ENCODE measurements at places on chromosomes 2 and 18.

DNA sequence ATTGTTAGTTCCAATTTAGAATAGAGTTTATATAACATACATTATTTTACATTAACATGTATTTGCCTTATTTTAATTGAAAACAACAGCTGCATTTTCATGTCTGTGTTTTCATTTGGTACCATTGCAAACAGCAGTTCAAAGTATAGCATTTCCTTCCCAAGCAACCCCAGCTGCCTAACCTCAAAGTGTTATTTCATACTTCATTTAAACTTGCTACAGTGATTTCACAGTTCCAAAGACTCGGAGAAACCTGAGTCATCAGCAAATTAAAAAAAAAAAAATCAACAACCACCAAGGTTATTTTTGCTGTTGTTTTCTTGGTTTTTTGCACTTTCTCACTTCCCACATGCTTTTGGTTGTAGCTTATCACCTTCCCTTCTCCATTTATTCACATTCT is 236.5 kb upstream of the SPHKAP start:
- DNase-seq, result no peak

- no peak for DNase-seq
Measured at GRCh38 chr2:69604836-69605235, 38.7 kb downstream of the AAK1 start.

DNA sequence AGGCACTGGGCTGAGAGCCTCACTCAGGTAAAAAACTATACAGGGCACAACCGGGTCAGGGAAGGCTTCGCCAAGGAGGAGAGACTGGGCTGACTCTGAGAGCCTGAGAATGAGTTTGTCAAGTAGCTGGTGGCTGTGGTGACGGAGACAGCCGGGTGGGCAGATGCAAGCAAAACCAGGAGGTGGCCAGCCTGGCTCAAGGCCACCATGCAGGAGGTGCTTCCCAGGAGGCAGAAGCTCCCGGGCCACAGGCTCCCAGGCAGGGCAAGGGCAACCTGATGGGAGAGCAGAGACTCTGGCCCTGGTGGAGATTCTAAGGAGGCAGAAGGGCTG is 2.9 kb upstream of the INHBB start:
- no peak for DNase-seq

- DNase-seq, result no peak
Measured at GRCh38 chr2:224543939-224544338, 41.2 kb downstream of the CUL3 start.

DNA sequence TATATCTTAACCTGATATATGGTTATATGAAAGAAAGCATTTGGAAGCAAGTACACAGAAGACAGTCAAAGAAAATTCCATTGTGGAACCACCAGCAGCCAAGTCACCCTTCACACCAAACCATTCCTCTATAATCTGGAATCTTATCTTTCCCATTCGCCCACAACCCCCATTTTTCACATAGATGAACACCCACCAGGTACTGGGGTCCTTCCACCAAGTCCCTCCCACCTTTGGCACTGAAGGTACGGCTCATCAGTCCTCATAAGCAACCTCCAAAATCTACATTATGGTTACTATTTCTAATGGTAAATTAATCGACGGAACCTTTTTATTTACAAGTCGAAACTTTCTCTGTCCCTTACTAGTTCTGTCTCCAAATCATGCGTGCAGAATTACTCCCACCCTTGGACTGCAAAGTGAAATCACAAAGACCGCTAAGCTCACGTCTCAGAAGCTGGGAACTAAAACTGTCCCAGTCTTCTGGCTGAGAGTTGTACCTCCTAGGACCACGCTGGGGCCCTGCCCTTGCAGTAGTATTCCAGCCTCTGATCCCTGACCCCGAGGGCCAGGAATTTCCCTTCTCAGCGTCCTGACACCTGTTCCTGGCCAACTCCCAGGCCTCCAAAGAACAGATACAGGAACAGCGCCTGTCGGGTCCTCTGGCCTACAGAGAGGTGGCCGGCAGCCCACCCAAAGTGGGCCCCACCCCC is 702 bp downstream of the OLA1 start:
- peak; percentile 43 for DNase-seq

DNA sequence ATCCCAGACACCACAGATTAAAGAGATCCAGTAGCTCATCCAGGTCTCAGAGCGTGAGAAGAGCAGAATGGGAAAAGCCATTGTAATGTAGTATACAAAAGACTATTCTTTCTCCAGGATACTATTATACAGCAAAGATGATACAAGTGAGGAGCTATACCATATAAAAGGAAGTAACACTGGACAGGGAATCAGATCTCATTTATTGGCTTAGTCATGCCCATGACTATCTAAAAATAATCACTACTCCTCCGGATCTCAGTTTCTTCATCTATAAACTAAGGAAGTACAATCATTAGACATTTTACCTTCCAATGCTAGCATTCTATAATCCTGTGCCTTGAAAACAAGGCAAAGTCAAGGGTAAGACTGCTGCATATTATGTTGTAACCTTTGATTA is 19.4 kb downstream of the KRCC1 start:
- DNase-seq, result no peak

DNA sequence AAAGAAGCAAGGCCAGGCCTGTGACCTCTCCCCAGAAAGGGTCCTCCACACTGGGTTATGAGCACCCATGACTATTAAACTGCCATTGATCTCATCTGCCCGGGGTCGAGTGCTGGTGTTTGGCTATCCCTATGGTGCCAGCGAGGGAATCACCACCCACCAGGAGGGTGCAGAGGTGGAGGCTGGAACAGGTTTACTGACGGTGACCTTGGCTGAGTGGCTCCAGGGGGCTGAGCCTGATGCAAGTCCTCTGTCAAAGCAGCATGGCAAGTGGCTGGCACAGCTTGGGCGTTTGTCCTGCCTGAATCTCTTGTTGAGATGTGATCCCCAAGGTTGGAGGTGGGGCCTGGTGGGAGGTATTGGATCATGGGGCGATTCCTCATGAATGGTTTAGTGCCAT is 196.4 kb upstream of the HDAC4 start:
- DNase-seq, result no peak

- DNase-seq, result no peak
Measured at GRCh38 chr2:200408428-200409316, 101.2 kb downstream of the KCTD18 start.

DNA sequence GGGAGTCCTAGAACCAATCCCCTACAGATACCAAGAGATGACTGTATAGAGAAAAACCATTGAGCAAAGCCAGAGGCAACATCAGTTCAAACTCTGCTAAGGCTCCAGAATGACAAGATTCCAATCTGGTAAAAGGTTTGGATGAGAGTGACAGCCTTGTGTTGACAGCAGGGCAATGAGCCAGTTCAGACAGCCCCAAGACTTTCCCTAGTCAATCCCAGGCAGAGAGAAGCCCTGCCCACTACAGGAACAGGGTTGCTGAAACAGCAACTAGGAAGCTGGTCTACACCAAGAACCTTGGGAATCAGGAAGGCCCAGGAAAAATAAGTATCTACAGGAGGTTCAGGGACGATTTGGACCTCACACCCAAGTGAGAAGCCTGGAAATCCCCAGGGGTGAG is 3.3 kb downstream of the PSTPIP2 start:
- no peak for DNase-seq

DNA sequence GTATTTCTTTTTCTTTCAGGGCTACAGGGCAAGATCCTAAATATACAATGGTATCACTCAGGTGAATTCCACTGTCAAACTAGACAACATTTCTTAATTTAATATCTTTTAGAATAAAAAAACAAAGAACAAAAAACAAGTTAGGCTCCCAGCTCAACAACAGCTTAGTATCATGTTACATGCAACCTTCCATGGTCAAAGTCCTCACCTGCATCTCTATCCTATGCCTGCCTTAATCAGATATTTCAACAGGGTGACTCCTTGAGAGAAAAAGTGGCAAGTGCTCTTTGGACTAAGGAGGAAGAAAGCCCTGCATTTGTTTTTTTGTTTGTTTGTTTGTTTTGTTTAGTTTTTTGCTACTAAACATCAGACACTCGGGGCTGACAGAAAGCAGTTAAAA is 50.2 kb downstream of the WDFY1 start:
- no peak for DNase-seq

DNA sequence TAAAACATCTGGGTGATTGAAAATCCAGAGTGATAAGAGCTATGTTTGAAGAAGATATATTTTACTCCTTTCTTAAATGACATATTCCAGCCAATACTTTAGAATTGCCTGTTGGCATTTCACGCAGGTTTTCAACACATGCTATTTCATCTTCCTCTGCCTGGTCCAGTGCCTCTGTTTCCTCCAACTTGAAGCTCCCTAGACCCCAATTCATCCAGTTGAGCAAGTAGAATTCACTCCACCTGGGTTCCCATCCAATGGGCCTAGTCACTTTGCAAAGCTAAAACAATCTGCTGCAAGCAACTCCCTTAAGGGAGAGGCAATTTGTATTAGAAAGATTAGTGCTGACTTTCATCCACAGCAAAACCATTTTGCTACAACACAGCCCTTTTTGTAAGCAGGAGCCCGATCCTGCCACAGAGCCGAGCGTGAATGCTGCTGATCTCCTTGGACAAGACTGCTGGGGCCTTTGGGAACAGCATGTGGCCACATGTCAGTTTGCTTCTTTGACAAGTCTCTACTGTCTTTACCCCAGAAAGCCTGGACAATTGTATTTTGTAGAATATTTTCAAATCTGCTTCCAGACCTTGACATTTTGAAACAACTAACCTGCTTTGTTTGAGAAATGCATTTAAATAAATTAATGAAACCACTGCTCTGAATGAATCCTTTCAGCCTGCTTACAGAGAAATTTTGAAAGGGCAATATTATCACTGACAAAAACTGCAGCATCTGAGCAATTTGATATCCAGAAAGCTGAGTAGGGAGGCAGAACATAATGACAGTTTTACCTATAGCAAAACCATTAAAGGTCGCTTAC is 259.1 kb downstream of the TDRD15 start:
- no peak for DNase-seq

- no peak for DNase-seq
Measured at GRCh38 chr2:55860832-55861231, 62.8 kb downstream of the EFEMP1 start.

DNA sequence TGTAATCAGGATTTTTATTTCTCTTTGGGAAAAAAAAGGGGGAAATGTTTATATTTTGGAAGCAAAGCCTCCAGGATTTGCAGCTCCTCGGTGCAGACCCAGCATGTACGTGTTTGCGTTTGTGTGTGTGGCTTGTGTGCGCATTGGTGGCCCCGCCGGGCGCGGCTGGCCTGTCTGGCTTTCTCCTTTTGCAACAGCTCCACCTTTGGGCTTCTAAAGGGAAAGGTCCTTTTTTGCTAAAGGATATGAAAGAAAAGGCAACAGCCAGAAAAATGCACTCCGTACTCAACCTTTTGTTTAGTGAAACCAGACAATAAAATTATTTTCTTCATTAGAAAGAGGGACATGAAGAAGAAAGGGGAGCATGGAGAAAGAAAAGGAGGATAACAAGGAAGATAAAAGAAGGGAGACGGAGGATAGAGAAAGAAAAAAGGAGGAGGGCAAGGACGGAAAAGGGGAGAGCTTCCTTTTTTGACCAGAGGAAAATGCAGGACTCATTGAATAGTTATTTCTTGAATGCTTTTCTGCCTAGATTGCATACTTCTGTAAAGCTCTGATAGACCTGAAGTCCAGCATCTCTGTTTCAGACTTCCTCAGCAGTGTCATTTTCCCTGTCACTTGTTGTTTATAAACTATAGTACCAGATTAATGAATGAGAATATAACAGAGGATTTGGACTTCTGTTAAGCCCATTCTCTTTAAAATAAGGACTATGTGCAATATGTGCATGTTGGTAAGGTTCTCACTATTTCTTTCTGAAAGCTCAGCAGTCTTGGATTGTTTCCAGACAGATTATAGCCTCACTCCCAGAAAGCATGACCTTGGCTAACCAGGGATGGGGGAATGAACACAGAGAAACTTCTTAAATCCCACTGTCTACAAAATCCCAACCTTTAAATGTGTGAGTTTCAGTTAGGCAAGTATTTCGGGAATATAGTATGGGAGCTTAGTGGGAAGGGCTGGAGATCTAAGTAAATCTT is 563.1 kb upstream of the PIK3C3 start:
- DNase-seq, result peak; percentile 87

- DNase-seq, result no peak
Measured at GRCh38 chr2:132586101-132586511, 83.9 kb downstream of the LYPD1 start.

DNA sequence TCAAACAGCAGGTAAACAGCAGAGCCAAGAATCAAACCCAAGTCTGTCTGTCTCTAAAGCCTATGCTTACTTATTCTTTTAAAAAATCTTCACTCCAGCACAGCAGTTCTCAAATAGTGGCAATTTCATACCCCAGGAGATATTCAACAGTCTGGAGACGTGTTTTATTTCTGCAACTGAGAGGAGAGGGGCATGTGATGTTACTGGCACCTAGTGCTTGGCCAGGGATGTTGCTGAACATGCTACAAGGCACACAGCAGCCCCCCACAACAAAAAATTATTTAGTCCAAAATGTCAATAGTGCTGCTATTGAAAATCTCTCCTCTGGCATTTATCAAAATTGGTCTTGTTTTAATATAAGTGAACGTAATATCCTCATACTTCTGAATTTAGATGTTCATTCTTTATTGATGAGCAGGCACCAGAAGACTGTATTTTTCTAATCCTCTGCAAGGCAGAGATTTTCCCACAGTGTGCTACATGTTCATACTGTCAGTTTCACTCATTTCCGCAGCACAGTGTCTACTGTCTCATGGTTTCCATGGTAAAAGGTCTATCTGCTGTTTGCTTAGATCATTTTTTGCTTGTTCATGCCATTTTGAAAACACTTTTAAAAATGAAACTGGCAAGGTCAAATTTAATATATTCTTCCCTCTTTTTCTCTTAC is 90.5 kb downstream of the LRATD1 start:
- DNase-seq, result no peak

DNA sequence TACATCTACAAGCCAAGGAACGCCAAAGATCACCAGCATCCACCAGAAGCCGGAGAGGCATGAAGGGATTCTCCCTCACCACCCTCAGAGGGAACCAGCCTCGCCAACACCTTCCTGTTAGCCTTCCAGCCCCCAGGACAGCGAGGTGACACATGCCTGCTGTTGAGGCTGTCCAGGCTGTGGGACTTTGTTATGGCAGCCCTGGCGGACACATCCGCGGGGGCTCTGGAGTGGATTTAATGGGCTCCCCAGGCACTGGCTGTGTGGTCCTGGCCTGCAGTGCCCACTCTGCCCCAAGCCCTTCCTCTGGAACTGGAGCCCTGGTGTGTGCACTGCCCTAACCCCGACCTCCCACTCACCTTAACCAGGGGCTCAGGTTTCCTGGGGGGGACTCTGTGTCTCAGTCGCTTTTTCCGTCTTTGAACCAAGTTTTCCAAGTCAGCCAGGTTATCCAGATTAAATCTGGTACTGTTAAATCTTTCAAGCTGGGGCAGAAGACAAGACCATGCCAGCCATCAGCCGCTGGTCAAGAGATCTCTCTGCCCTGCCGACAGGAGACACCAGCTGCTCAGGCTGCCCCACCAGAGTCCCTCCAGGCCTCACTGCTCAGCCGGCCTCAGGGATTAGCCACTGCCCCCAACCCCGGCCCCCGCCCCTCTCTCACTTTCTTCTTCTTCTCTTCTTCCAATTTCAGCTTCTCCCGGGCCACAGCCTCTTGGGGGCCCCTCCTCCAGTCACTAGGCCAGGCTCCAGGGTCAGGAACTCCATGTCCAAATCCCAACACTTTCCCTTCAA is 1.9 kb downstream of the ANKRD23 start:
- DNase-seq, result no peak

- DNase-seq, result no peak
Measured at GRCh38 chr18:9081940-9082339, 20.6 kb upstream of the NDUFV2 start.

GRCh38 chr2:159086342-159086741 is 117.9 kb downstream of the TANC1 start:
- DNase-seq, result peak; percentile 36

Data from COR-L47 (cell line).